T-helper 17 cell (primary cell): ENCODE measurements at places on chromosomes 3 and 15. TPM values are rescaled to one million over a fixed set of nuclear protein-coding genes. Genes with fewer than 3 reads are reported as not detected.
A peak's percentile ranks its signal among the peaks of the same experiment; 100 is the strongest.

DNA sequence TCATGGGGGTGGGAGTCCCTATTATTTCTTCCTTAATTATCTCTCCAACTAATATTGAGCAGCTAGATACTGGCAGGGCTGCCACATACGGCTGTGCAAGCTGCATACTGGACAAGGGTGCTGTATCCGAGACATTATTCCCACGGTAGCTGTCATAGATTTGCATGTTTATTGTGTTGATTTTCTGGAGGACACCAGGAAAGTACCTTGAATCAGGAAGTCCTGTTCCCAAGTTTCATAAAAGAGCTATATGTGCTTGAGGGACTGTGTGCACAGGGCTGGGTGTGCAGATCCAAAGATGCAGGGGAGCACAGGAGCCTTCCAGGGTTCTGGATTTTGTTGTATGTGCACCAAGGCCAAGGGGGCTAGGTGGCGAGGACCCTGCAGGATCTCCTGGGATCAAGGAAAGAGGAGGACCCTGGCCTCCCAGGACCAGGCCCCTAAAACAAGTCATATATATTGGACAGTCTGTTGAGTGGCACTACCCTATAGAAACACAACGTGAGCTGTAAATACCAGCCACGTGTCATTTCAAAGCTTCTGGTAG lies 119.2 kb upstream of the ALDH1A3 start:
- DNase-seq = no peak

- DNase-seq = peak; percentile 30
Measured at GRCh38 chr15:70259028-70259424, 161.3 kb upstream of the TLE3 start.

GRCh38 chr15:83472151-83472550 lies 25.0 kb downstream of the SH3GL3 start:
- DNase-seq = no peak

The EIF3J gene
- 73.1 TPM for total RNA-seq

The SH3GL3 gene
- 0.34 TPM for total RNA-seq

The COL6A6 gene
- 0.16 TPM for total RNA-seq
